ENCODE measurements at places on chromosomes 13 and 19. TPM values are rescaled to one million over a fixed set of nuclear protein-coding genes. Genes with fewer than 3 reads are reported as not detected.

ADM5 gene
- 1.2 TPM for total RNA-seq

POLR1D gene
- total RNA-seq = 96.6 TPM

CYP4F12 gene
- total RNA-seq = 0.39 TPM

RDH8 gene
- 0.39 TPM for total RNA-seq

AP2A1 gene
- total RNA-seq = 131 TPM

URAD gene
- not detected for total RNA-seq

PABPC3 gene
- total RNA-seq = under 0.01 TPM

RPL36 gene
- 466 TPM for total RNA-seq

VAV1 gene
- total RNA-seq = not detected

KIR3DL1 gene
- not detected for total RNA-seq

TTC9B gene
- not detected for total RNA-seq

LRP3 gene
- total RNA-seq = 31.1 TPM

KCNRG gene
- total RNA-seq = 2.6 TPM

PRR12 gene
- 3.5 TPM for total RNA-seq

LGALS7B gene
- total RNA-seq = not detected

HSH2D gene
- not detected for total RNA-seq
